T-helper 9 cell (primary cell): ENCODE measurements at places on chromosomes 5 and 9.

GRCh38 chr5:43997647-43998272 is 391.5 kb downstream of the FGF10 start:
- DNase-seq, result no peak

DNA sequence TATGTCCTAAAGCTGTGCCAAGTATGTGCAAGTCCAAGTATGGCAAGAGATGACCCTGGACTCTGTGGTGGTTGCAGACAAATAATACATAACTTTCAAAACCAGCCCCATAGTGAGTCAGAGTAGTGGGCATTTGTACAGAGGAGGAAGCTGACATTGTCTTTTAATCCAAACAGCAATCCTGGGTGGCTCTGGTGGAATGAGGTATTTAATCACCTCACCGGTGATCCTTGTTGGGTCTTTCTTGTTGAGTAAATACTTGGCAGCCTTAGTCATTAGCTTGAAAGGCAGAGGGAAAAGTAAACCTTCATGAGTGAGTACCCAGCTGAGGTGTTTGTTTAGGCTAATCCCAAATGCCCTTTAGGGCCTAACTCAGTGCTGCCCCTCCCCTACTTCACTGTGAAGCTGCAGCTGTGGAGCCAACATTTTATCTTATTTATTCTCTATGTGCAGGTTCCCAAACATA is 148.7 kb upstream of the SLC12A2 start:
- no peak for DNase-seq

DNA sequence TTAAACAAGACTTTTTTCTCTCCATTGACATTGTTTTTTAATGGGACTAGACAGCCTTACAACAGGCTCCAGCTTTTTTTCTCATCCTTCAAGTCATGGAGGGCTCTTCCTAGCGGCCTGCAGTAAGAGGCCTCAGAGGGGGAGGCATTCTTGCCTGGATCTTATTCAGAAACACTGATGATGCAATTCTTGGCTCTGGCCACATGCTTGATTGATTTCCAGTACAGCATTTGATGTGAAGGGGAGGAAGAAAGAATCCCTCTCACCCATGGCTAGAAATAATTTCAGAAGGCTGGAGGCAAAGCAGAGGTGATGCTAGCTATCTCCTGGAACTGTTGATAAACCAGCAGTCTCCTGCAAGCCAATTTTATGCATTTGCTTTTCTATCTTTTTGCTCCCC is 324.8 kb downstream of the PRELID2 start:
- no peak for DNase-seq

- no peak for DNase-seq
Observed at GRCh38 chr5:91328743-91329142, 54.4 kb downstream of the ARRDC3 start.

GRCh38 chr5:180802325-180803180 is at the start of gene MGAT1:
Gene MGAT1 (minus strand): TSS chr5:180802806. CDS start chr5:180792971, 9,835 bp downstream.
- peak; percentile 76 for DNase-seq

DNA sequence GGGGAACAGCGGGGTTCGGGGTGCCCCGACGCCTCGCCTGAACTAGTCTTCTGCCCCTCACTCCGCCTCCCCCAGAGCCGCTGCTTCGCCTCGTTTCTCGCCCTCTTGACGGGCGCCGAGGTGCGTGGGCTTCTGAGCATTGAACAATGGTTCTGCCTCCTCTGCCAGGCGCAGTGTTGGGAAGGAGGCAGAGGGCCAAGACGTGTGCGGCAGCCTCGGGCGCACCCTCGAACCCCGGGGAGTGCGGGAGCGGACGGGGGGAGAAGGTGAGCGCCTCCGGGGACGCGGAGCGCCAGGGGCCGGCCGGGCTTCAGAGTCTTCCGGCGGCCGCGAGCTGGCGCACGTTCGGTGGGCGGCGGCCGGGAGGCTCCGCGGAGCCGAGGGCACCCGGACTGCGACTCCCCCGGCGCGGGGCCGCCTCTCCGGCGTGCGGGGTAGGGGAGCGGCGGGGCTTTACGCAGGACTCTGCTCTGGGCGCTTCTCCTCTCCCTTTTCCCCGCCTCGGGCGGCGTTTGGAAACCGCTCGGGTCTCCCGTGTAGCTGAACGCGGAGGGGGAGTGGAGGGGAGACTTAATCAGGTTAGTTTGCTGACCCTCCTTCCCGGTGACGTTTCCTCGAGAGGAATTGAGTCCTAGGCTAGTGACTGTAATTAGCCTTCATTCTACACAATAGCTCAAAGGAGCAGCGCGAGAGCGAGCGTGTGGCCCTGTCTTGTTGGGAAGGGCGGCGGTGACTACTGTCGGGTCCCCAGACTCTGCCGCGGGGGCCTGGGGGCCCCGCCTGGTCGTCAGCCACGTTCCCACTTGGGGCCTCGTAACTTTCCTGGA is 1.1 kb downstream of the VLDLR start:
- no peak for DNase-seq

- DNase-seq, result no peak
Observed at GRCh38 chr5:94184870-94185269, 433.5 kb downstream of the KIAA0825 start.

- DNase-seq, result no peak
Observed at GRCh38 chr5:175814691-175815090, 56.7 kb upstream of the CPLX2 start.

DNA sequence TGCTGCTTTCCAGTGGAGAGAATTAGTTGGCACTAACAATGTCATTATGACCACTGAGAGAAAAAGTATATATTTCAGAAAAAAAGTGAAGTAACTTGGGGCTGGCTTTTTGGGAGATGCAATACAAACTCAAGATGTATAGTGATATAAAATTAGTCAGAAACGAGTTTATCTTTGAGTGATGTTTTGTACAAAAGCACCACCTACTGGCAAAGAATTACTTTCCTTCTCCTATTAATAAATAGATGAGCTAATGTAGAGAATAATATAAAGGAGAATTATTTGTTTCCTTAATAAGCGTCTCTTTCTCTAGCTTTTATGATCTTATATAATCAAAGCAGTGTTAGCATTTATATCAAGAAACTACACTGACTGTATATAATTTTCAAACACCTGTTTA is 158.8 kb downstream of the MEF2C start:
- DNase-seq, result no peak

DNA sequence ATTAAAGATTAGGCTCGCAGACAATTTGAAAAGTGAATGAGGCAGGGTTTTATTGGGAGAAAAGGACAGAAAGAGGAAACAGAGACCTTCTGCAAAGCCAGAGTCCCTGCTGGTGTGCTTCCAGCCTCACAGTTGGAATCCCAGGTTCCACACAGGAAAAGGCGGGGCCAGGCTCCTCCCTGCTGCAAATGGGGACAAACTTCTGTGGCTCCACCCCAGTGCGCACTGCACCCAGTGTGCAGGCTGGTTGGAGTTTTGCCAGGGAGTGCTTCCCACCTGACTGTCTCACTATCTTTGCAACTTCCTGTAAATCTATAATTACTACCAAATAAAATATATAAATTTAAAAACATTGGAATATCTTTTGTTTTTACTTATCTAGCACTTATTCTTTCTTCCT is 386.0 kb upstream of the GRIN3A start:
- DNase-seq, result no peak

DNA sequence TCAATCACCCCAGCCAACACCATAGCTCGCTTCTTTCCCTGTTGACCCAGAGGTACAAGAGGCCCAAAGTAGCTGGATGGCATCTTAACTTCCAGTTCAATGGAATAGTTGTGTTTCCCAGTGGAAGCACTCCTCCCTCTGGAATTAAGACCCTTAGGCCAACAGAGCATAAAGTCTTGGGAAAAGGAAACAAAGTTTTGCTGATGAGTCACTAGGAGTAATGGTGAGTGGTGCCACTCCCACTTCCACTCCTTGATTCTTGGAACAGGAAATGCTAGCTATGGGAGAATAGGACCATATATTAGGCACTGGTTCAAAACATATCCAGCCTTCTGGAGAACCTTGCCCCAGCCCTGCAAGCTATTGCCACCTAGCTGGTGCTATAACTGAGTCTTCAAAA is 44.7 kb upstream of the LMX1B start:
- DNase-seq, result no peak

GRCh38 chr5:146027751-146028150 is 77.6 kb downstream of the PLAC8L1 start:
- DNase-seq, result no peak

DNA sequence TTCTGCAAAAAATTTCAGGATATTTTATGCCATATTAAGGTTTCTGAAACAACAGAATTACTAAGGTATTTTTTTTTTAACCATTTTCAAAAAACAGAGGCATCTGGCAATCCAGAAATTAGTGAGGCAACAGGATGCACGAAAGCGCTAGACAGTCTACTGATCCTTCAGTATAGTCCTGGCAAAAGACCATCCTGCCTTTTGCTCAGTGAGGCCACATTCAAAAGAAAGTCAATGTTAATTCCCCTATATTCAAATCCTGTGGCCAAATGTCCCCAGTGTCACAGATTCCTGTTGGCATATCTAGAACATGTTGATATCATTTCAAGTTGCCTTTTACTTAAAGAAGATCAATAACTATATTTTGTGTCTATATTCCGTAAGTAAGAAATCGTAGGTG is 13.1 kb upstream of the NFIB start:
- DNase-seq, result no peak

DNA sequence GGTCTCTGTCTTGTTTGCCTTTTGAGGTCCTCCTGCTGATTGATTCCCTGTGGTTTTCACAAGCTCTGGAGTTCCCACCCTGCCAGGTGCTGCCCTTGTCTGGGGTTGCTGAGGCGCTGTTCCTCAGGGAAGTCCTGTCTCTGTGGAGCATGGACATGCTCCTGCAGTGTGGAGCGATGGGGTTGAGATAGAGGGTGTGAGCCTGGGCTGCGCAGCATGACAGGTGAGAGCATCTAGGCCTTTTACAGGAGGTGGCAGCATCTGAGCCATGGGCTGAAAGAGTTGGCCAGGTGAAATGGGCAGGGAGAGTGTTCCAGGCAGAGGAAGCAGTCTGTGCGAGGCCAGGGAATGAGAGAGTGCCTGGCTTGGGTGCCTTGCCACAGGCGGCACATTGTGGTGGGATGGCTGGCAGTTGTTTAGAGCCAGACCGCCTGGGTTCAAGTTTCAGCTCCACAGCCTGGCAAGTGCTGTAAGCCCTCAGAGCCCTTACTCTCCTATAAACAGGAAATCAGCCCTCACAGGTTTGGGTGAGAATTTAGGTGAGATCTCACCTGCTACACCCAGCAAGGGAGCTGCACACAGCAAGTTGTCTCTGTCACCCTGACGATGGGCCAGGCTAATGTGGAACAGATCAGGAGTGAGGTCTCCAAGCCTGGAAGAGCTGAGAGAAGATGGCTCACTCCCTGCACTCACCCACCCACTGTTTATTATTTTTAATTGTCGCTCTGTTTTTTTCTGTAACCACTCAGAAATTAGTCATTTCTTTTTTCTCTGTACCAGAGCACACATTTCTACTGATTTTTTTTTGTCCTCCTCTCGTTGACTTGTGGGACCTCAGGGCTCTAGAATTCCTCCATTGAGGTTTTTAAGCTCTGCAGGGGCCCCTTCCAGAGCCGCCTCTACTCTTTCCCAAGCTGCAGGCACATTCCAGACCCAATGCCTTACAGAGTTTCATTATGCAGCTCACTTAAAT is 19.6 kb downstream of the TCOF1 start:
- no peak for DNase-seq

GRCh38 chr5:68433526-68433922 is 218.0 kb downstream of the PIK3R1 start:
- no peak for DNase-seq

DNA sequence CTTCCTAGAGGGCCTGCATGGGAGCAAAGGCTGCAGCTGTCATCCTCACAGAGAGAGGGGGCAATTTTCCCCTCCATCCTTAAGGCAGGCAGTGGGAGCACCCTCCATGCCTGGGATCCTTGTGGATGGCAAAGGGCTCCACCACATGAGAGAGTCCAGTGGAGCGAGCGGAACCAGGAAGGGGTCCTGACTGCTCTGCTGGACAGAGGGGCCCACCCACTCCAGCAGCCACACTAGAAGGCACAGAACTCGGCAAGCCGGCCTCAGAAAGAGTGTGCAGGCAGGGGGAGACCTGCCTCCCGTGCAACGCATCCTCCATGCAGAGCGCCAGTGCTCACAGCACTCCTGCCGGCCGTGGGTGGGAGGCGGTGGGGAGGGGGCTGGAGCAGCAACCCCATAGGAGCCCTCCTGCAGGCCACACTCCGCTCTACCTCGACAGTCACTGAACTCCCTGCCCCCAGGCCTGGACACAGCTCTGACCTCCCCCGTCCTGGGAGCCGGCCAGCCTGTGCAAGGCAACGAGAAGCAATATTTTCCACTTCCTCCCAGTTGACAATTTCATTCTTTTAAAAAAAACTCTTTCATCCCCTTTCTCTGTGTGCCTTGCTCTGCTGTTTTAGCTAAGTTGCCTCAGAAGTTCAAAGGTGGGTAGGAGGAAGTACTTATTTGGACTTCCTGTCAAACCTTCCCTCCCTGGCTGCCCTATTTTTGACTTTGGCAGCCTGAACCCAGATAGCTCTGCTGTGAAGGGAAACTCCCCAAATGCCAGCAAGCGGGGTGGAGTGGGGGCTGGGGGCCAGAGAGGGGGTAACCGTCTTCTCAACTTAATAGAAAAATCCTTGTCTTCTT is 5.3 kb upstream of the LCP2 start:
- peak; percentile 69 for DNase-seq

DNA sequence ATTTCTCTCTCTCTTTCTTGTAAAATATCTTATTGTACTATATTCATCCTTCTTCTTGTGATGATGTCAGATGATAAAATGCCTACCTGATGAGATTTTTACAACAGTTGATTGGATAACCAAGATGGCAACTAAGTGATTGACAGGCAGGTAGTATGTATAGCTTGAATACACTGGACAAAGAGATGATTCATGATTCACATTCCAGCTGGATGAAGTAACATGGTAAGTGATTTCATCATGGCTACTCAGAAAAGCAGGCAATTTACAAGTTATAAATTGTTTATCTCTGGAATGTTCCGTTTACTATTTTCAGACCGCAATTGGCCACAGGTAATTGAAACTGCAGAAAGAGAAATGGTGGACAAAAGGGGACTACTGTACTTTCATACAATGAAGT is 1471.7 kb upstream of the C9orf72 start:
- no peak for DNase-seq

- DNase-seq, result no peak
Observed at GRCh38 chr5:121658221-121658620, 193.5 kb upstream of the FTMT start.

- DNase-seq, result no peak
Observed at GRCh38 chr9:134965851-134966250, 48.1 kb upstream of the FCN1 start.

DNA sequence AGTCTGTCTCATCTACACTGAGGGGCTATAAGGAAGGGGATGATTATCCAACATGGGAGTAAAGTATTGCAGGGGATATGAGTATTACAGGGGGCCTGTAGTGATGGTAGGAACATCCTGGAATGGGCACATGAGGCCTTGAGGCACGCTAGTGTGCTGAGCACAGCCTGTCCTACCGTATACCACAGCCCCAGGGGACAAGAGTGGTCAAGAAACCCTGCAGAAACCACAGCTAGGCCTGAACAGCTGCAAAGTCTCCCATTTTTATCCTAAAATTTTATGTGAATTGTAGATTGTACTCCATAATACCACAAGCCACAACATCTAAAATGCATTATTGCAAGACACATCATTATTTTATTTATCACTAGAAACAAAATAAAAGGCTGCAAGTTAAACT is 136.3 kb upstream of the ASTN2 start:
- no peak for DNase-seq
